Activated CD8-positive, alpha-beta memory T cell treated with anti-CD3 and anti-CD28 coated beads, Interleukin-2, amount 50 U/mL, for 4 hours (primary cell): ENCODE measurements at places on chromosomes 4 and X.

- no peak for DNase-seq
These were observed 69.9 kb upstream of the ESX1 start for GRCh38 chrX:104324461-104325212.

DNA sequence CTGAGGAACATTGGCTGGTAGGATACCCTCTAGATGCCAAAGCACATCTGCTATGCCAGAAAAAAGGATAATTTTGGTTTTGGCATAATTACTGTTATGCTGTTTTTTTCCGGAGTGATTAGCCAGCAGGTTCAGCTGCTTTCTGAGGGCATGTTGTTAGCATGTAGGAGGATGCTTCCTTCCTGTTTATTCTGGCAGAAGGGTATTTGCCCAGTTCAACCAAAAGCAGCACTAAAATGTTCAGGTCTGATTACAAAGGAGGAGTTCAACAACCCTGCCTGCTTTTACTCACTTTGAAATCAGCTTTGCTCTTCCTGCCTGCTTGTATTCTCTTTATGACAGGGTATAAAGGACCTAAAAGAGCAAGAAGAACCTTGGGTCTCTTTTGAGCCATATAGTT lies 21.9 kb downstream of the ERCC6L start:
- DNase-seq = no peak

- no peak for DNase-seq
These were observed 78.6 kb upstream of the STS start for GRCh38 chrX:7068939-7069367.

GRCh38 chr4:66688674-66689073 lies 856.6 kb downstream of the CENPC start:
- no peak for DNase-seq

DNA sequence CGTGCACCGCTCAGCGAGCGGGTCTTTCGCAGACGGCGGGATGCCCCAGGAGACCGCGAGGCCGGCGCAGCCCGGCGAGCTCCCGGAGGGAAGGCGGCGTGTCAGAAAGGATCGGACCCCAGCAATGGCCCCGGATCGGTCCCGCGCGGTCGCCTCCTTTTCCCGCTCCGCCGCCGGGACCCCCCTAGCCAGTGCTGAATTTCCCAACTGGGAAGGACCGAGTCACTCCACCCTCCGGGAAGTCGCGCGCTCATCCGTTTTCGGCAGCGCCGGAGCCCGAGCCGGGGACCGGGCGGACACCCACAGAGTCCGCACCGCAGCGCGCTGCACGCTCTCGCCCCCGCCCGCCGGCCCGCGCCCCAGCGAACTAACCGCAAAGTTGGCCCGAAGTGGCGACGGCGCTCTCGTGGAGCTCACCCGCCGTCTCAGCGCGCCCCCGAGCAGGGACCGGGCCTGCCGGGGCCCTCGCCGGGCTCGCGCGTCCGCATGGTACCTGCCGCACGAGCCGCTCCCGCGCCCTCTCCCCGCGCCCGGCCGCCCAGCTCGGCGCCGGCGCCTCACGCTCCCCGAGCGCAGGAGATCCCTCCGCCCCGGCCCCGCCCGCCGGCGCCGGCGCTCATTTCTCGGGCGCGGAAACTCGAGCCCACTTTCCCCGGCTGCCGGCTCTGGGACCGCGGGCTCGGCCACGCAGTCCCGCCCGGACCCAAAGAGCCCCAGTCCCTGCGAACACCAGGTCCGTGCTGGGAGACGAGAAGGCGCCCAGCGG lies at the start of gene FAT1:
Gene FAT1, minus strand, starts transcription at position 565 of the 766 bp plus-strand sequence. CDS start 14,029 bp downstream, outside the sequence.
- DNase-seq = no peak

- no peak for DNase-seq
These were observed 379.4 kb downstream of the FBXW7 start for GRCh38 chr4:152156442-152156841.

GRCh38 chr4:58679886-58680285 lies 1569.7 kb upstream of the IGFBP7 start:
- DNase-seq = no peak

DNA sequence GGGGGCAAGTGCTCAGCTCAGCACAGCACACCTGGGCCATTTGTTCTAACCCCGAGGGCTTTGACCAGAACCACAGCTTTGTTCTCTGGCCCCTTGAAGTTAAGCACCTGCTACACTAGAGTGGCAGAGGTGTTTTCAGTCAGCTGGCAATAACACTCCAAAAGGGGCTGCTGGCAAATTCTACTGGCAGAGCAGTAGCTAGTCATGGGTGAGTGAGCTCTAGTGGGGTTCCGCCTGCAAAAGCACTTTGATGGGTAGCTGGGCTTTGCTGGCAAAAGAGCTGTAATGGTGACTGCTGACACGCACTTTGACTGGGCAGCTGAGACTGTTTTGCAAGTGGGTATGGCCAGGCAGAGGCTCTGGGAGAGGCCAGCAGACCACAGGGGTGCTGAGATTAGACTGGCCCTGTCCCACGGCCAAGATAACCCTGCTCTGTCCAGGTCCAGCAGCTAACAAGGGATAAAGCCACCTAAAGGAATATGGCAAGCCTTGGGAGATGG lies 65.2 kb upstream of the TENT5D start:
- DNase-seq = no peak

- DNase-seq = no peak
These were observed 593 bp upstream of the JAKMIP1 start for GRCh38 chr4:6200922-6201362.

DNA sequence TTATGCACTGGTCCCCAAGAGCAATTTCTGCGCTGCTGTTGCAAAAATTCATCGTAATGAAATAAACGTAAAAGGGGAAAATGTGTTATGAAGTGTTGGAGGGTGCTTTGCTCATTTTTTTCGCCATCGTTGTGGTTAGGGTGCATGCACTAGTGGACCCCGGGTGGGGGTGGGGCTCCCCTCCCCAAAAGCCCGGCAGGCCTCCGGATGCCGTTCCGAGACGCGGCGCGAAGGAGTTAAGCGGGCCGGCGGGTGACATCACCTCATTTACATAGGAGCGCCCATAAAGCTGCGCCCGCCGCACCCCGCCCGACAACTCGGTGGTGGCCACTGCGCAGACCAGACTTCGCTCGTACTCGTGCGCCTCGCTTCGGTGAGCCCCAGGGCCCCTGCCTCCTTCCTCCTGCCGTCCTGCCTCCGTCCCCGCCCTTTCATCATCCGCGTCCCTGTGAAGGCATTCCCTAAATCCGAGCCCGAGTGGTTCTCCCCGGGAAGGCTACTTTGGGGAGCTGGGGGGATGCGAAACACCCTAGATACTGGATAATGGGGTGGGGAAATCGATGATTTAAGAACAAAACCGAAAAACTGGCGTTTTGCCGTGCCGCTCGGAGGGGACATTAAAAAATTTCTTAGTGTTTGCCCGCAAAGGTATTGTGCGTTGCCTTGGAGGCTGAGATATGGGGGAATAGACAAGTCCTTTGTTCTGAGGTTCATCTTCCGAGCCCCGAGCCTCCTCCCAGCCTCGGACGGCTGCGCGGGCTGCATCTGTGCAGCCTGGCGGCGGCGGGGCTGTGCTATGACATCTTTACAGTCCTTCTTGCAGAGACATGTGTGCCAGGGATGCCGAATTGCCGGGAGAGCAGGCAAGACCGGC lies at the start of gene TMSB4X:
Gene TMSB4X, plus strand, starts transcription at position 315 of the 874 bp plus-strand sequence.
- DNase-seq = peak; percentile 83

DNA sequence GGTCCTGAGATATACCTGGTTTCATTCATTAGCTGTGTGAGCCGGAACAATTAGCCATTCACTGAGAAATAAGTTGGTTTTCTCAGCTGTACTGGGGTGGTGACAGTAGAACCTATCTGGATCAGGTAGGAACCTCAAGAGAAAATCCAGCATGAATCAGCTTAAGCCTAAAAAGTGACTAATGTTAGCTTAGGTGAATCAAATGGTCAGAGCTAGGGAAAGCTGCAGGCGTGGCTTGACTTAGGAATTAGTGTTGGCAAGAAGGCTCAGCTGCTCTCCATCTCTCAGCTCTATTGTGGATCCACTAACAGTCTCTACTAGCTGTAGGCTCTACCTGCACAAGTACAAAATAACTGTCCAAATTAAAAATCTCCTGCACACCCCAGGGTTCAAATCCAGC lies 1025.5 kb downstream of the RAB28 start:
- DNase-seq = no peak

DNA sequence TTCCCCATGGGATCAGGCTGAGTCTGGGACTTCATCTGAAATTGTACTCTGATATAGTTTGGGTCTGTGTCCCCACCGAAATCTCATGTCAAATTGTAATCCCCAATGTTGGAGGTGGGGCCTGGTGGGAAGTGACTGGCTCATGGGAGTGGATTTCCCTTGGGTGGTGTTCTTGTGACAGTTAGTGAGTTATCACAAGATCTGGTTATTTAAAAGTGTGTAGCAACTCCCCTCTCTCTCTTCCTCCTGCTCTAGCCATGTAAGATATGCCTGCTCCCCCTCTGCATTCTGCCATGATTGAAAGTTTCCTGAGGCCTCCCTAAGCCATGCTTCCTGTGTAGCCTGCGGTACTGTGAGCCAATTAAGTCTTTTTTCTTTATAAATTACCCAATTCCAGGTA lies 61.0 kb downstream of the RASGEF1B start:
- no peak for DNase-seq

DNA sequence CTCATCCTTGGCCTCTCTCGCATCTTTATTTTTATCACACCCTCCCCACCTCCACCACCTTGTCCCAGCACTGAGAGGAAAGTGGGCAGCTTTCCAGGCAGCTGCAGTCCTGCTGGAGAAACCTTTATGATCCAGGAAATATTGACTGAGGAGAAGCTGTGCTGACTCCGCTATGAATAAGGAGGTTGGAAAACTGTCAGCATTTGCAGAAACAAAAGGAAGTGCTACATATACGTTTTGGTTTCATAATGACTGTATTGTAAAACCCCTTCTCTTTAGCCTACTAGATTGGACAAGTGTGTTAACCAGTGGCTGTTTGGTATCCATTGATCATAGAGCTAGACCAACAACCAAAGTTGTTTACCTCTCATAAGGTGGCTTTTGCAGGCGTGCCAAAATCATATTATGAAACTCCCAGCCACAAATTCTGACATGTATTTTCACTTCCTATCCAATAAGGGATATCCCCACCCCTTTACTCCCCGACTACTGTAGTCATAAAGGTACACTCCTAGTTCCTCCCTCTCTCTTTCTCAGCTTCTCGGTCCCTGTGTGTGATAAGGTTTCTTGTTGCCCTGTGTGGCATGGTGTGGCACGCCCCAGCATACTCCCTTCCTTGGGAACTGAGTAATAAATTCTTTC lies 88.4 kb downstream of the GPR143 start:
- DNase-seq = no peak

DNA sequence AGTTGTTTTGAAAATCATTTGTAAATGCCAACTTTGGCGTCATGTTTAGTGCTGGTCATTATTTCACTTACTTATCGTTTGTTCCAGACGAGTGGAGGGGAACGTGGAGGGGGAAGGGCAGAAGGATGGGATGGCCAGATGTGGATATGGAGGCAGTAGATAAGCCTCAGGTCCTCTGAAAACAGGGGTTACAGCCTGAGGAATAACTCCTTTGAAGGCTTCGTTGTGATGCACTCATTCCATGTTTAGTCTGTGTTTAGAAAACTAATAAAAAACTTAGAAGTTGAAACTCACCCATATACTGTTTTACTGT lies 1.1 kb downstream of the MOB1B start:
- no peak for DNase-seq
